GOT3 (cell line): ENCODE measurements at places on chromosomes 5 and 9.

DNA sequence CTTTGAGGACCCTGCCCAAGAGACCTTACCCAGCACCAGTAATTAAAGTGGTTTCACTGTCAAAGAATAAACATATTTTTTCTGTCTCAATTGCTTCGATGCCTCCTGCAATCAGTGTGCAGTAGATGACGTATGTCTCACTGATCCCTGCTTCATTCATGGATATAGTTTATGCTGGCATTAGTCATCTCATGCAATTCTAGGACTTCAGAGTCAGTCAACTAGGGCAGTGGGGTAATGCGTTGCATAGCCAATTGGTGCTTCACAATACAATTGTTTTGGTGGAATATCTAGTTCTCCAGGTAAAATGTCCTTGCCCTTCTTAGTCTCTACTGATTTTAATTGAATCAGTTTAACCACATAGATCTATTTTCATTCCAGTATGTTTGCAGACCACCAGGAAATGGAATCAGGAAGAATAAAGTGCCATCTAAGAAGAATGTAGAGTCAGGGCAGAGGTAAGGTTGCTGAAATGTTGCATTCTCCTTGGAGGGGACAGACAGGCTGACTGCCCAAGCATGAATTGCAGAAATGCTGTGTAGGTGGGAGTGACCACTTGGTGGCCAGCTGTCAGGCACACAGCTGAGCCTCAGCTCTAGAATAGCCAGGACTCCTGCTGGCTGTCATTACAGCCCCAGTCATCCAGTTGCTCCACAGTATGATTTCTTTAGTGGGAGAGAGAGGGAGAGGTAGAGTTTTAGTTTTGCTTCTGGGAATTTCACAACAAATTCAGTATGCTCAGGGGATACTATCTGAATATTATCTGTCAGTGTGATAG is 73.5 kb upstream of the MEGF10 start:
- DNase-seq: no peak

GRCh38 chr9:93120846-93121315 is 13.2 kb downstream of the NINJ1 start:
- DNase-seq: no peak

DNA sequence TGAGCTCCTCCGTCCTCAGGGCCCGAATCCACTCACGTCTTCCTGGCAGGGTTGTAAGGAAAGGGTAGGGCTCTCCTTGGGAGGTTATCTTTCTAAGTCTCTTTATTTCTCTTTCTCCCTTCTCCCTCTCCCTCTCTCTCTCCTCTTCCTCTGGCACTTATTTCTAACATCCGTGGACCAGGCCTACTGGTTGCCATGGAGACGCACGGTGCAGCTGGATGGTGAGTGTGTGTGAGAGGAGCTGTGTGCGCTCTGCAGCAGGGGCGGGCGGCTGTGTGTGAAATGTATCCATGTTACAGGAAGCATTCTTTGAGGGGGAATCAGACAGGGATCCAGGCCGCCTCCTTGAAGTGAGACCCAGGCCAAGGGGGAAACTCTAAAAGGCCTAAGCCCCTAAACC is 32.2 kb downstream of the PCDH1 start:
- DNase-seq: no peak

DNA sequence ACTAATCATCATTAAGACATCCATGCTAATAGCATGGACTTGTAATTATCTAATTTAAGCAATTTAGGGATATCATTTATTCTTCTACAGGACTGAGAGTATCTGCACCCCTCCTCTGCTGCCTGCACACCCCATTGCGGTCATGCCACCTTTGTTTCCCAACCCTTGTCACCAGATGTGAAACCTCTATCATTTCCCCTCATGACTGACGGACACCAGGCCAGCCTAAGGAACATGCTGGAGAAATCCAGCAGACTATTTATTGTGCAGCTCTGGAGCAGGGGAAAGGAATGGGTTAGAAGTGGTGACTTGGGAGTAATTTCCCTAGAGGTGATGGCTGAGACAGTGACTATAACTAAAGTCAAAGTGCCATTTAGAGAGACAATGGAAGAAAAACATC is 40.7 kb downstream of the UGCG start:
- DNase-seq: no peak

DNA sequence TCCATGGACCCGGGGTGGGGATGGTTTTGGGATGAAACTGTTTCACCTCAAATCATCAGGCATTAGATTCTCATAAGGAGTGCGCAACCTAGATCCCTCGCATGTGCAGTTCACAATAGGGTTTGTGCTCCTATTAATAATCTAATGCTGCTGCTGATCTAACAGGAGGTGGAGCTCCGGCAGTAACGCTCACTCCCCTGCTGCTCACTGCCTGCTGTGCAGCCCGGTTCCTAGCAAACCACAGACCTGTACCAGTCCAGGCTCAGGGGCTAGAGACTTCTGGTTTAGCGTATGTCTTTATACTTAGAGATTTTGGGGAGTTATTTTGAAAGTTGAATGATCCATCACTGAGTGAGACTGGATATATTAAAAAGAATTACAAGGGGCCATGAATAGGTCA is 50.2 kb downstream of the RICTOR start:
- no peak for DNase-seq

DNA sequence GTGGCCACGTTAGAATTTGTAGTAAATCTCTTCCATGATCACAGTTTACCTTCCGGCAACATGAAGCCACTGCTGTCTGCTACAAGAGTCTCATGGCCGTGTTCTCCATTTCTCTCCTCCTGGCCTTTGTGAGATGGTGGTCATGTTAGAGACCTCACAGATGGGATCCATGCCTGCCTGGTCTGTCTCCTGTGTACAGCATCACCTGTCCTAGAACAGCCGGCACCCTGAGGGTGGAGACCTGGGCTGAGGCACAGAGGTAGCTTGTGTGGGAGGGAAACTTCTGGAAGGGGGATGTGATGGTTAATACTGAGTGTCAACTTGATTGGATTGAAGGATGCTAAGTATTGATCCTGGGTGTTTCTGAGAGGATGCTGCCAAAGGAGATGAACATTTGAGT is 3.1 kb upstream of the FCN2 start:
- DNase-seq: no peak

- DNase-seq: no peak
These were observed 15.9 kb upstream of the C5orf63 start for GRCh38 chr5:127089191-127089590.

DNA sequence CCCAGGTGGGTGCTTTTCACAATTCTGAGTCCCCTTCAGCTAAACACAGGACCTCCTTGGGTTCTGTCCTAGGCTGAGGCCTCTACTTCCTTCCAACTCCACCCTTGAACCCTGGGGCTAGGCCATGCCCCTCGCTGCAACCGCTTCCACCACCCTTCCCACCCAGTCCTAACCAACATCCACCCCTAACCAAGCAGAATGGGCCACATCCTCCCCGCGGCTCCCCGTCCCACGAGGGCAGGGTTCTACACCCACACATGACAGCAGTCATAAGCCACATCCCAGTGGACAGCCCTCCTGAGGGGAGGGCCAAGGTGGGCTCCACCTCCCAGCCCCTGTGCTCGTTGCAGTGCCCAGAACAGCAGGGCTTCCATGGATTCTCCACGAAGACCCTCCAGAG is 65.8 kb downstream of the SHB start:
- no peak for DNase-seq

DNA sequence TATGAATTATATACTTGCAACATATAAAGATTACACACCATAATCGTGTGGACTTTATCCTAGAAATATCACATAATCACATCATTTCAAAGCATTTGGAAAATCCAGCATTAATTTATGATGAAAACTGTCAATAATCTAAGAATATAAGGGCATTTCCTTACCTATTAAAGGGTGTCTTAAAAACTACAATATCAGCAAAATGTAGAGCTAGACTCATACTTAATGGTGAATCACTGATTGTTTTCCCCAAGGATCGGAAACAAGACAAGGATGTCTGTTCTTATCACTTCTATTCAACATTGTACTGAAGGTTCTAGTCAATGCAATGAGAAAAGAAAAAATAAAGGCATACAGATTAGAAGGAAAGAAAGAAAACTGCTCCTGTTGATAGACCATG is 8.0 kb upstream of the SREK1 start:
- DNase-seq: no peak

- DNase-seq: no peak
These were observed 244.0 kb downstream of the ARHGAP26 start for GRCh38 chr5:143014017-143014651.

- DNase-seq: no peak
These were observed 37.4 kb downstream of the WWC1 start for GRCh38 chr5:168328814-168329213.

DNA sequence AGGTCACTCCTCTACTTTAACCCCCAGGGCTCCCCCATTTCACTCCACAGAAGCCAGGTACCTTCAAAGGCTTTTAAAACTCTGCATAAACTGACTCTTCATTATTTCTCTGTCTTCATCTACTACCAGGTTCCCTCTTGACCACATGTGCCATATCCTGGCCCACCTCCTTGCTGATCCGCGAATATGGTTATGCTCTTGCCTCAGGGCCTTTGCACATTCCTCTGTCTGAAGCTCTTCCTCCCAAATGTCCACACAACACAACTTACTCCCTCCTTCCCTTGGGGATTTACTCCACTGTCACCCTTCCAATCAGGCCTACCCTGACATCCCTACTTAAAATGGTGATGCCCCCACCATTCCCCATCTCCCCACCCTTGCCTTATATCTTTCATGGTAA is 134.6 kb upstream of the ANKRD55 start:
- DNase-seq: no peak

DNA sequence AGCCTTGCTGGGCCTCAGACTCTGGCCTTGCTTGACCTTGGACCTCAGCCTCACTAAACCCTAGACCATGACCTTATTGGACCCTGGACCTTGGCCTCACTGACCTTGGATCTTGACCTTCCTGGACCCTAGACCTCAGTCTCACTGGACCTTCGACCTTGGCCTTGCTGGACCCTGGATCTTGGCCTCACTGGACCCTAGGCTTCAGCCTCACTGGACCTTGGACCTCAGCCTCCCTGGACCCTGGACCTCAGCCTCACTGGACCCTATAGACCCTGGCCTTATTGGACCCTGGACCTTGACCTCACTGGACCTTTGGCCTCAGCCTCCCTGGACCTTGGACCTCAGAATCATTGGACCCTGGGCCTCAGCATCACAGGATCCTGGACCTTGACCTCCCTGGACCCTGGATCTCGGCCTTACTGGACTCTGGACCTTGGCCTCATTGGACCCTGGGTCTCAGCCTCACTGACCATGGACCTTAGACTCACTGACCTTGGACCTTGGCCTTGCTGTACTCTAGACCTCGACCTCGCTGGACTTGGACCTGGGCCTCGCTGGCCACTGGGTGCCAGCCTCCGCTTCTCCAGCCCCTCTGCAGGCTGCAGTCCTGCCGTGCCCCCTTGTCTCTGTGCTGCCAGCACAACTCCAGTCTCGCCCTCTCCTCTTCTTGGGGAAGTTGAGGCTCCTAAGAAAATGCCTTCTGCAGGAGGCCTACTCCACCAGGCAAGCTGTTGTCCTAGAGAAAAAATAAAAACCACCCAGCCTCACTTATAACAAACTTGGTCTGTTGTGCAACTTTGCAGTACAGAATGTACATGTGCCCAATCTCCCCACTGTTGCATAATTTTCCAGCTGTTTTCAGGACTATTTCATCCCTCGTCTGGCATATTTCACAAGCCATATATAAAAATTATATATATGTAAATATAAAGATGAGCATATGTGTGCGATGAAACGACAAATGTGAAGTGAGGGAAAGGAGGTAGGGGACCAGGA is 11.0 kb upstream of the ADAMTS2 start:
- no peak for DNase-seq

- DNase-seq: no peak
These were observed 302.1 kb downstream of the PARP8 start for GRCh38 chr5:50968356-50969149.

- no peak for DNase-seq
These were observed 14.3 kb downstream of the ZBTB34 start for GRCh38 chr9:126874546-126875314.

DNA sequence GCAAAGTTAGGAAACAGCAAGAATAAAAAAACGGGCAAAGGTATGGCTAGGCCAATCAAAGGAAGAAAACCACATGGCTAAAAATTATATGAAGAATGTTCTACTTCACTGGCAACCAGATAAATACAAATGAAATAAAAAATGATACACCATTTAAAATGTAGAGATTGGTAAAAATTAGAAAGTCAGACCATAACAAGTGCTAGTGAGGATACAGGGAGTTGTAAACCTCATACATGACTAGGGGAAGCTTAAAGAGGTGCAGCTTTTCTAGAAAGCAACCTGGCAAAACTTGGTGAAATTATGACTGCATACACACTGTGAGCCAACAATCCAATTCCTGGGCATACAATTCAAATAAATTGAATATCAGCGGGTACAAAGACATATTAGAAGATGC is 119.0 kb upstream of the LIFR start:
- no peak for DNase-seq

- no peak for DNase-seq
These were observed 79.7 kb downstream of the MED27 start for GRCh38 chr9:131999692-132000551.

DNA sequence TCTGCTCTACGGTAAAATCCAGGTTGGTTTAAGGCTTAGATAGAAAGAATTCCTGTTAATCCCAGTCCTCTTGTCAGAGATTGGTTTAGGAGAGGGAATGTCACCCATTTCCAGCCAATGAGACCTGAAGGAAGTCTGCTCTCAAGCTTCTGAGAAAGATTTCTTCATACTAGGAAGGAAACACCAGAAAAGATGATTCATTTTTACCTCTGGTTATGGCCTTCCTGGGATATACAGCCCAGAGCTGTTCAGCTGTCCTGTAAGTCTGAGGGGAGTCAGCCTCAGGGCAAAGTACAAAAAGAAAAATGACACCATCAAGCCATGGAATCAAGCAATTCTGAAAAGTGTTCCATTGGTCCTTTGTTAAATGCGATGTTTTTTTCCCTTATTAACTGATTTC is 18.6 kb upstream of the CFAP95 start:
- no peak for DNase-seq

GRCh38 chr9:131950487-131950886 is 129.2 kb downstream of the MED27 start:
- no peak for DNase-seq

- DNase-seq: no peak
These were observed 280.6 kb downstream of the NR2F1-AS1 start for GRCh38 chr5:93300309-93300923.

DNA sequence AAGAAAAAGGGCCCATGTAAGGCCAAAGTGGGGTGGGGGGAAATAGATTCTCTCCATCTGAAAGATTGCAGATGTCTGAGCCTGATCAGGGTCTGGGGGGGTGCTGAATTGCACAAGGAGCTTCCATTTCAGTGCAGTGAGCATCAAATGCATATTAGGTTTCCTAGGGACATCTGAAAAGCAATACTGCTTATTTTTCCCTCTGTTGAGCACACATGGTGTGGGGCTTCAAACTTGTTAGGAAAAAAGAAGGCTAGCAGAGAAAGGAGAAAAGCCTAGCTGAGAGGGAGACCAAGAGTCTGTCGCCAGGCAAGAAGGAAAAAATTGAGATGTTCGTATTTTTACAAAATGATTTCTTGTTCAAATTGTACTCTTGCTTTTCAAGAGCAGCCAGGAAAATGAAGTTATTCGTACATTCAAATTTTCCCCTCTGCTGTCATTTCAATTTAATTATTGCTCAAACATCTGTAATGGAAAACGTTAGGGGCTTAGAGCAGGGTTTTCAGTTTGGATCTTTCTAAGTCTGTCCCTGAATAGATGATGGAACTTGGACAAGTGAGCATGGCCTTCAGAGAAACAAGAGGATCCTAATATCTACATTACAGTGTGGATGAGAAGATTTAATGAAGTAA is 191.9 kb upstream of the GAS1 start:
- no peak for DNase-seq
